LoVo (cell line): ENCODE measurements at places on chromosomes 11 and 22.
A peak's percentile ranks its signal among the peaks of the same experiment; 100 is the strongest.

DNA sequence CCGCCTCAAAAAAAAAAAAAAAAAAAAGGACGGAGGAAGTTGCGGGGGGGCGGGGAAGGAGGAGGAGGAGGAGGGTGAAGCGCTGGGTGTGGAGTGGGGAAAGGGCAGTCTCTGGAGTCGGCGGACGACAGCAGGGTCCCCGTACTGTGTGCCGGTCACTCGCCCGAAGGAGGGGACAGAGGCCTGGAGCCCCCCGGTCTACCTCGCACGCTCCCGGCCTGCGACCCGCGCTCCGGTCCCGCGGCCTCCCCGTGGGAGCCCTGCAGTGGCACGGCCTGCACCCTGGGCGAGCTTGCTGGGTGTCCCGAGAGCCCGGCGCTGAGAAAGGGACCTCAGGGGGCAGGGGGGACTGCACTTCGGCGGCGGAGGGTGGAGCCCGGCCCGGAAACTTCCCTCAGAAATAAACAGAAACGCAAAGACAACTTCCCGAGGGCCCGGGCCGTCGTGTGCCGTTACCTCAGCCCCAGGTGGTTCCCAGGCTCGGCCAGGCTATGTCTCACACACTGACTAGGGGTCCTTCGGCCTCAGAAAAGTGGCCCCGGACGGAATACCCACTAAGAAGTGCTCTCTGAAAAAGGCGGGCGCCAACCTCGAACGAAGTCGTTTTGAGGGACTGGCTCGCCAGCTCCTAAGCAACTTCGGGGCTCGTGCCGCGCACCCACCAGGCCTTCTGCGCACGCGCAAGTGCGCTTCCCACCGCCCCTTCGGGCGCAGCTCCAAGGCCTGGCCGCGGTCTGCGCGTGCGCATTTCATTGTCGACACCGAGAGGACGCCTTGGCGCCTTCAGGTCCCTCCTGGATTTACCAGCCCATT lies at the start of gene MAJIN:
TSS of gene MAJIN (minus strand) at position 688 of the 813 bp plus-strand sequence. CDS start 12,703 bp downstream, outside the sequence.
- no peak for DNase-seq

- DNase-seq, result no peak
Observed at GRCh38 chr11:81913793-81914192, 819.9 kb downstream of the FAM181B start.

- DNase-seq, result no peak
Observed at GRCh38 chr22:37911697-37912096, 5.6 kb downstream of the MICALL1 start.

DNA sequence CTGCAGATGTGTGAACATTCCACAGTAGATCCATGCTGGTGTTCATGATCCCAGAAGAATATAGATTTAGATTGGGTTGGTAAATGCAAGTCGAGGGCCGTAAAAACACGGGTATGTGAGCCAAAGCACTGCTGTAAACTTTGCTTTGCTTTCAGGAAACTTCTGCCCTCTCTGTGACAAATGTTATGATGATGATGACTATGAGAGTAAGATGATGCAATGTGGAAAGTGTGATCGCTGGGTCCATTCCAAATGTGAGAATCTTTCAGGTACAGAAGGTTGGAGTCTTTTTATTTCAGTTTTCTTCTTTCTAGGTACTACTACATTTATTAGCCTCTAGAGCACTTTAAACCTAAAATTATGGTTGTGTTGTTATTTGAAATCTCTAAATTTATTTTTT lies 36.2 kb upstream of the TTC36 start:
- no peak for DNase-seq

- no peak for DNase-seq
Observed at GRCh38 chr11:79219186-79220045, 221.4 kb downstream of the TENM4 start.

GRCh38 chr11:68303083-68303482 lies 9.3 kb upstream of the LRP5 start:
- DNase-seq, result no peak

DNA sequence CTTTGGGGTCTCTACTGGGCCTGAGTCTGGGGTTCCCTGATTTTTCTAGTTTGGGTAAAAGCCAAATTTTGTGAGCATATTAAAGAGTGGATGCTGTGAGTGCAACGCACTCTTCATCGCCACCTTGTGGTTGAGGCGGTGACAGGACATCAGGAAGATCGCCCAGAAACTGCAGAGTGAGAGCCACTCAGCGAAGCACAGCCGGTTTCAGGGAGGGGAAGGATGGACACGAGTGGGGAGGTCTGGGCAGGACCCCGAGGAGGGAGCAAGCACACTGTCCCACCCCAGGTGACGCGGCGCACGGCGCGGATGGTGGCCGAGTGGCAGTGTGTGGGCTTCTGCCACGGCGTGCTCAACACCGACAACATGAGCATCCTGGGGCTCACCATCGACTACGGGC lies 9.1 kb downstream of the SELENOO start:
- peak; percentile 56 for DNase-seq

DNA sequence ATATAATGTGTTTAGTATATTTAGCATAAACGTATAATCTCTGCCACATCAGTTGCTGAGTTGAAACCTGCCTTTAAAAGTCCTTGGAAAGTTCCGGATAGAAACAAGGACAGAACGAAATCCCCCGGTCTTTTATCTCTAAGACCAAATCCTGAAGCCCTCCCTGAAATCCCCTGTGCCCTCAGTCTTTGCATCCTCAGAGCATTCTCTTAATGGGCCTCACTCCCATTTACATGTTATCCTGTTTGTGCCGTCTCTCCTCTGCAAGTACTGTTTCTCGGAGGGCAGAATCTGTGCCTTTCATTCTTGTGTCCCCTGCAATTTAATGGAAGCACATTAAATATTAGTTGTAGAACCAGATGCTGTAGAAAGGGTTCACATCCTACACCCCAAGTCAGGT lies 56.0 kb downstream of the ZNRF3 start:
- no peak for DNase-seq

- DNase-seq, result no peak
Observed at GRCh38 chr11:69219991-69220390, 64.3 kb downstream of the SMIM38 start.

- DNase-seq, result no peak
Observed at GRCh38 chr22:18145676-18146388, 4.1 kb upstream of the USP18 start.
